ENCODE measurements at places on chromosomes 6 and 20. TPM values are rescaled to one million over a fixed set of nuclear protein-coding genes. Genes with fewer than 3 reads are reported as not detected.

- H3K4me3 ChIP-seq = no peak overlapping the region
- DNase-seq = no peak
- H3K4me1 ChIP-seq = no peaks in the 10 kb centered on the region
- no peak overlapping the region for H3K27ac ChIP-seq
- H3K27me3 ChIP-seq = no peaks in the 10 kb centered on the region
Observed at GRCh38 chr6:105170059-105170458, 9.8 kb downstream of the POPDC3 start.

- no peak for DNase-seq
- H3K27me3 ChIP-seq = no peaks in the 10 kb centered on the region
- no peaks in the 10 kb centered on the region for H3K36me3 ChIP-seq
- no peak overlapping the region for H3K27ac ChIP-seq
Observed at GRCh38 chr20:8317448-8317847, 185.4 kb downstream of the PLCB1 start.

- peak overlapping the region; percentile 13 for H3K27ac ChIP-seq
- H3K4me3 ChIP-seq = no peak overlapping the region
- no peaks in the 10 kb centered on the region for H3K27me3 ChIP-seq
- H3K4me1 ChIP-seq = no peaks in the 10 kb centered on the region
- no peak for DNase-seq
Observed at GRCh38 chr6:111753573-111753972, 119.7 kb downstream of the FYN start.

DNA sequence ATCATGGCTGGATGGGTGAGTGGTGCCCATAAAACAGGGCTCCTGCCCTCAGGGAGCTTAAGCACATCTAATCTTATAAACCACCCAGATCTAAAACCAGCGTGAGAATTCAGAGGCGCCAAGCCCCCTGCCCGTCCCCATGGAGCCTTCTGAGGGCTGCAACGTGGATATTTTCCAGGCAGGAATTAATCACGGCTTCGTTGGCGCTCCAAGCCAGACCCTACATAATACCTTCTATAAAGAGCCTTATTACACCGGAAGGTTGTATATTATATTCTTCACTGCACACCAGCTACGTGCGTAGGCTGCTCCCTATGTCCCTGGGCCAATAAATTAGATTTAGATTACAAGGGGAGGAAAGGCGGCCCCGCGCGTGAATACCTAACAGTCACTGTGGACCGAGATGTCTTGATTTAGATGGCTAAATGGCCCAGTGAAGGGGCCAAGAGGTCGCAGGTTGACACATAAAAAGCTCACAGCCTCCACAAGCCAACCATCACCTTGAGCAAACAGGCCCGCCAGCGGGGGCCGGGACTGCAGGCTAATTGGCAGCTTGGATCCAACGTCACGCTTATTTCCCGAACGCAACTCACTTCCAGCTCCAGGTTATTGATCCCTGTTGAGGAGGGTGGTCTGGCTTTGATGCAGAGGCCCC, 64.7 kb upstream of the APCDD1L start:
- H3K4me3 ChIP-seq = no peak overlapping the region
- no peaks in the 10 kb centered on the region for H3K36me3 ChIP-seq
- H3K27ac ChIP-seq = no peak overlapping the region
- H3K4me1 ChIP-seq = no peaks in the 10 kb centered on the region

DNA sequence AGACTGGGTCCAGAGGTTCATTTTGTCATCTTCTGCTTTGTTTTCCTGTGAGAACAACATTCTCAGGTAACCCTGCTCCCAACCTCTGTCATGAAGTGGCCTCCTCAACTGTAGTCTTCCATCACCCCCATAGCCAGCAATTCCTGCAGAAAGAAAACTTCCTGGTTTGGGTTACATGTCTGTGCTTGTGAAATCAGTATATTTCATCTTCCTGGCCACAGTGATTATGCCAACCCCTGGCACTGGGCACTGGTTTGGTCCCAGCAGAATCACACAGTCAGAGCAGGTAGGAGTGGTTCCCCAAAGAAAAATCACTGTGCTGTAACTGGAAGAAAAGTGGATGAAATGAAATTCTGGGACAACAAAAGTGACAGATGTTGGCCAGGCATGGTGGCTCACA, 52.5 kb downstream of the CRYBG1 start:
- H3K4me3 ChIP-seq = no peak overlapping the region
- no peak overlapping the region for H3K27ac ChIP-seq
- H3K36me3 ChIP-seq = no peaks in the 10 kb centered on the region

- H3K27ac ChIP-seq = no peak overlapping the region
- H3K27me3 ChIP-seq = no peaks in the 10 kb centered on the region
- no peak for DNase-seq
- no peaks in the 10 kb centered on the region for H3K36me3 ChIP-seq
Observed at GRCh38 chr20:51910321-51911050, 108.2 kb upstream of the SALL4 start.

GRCh38 chr20:31856516-31856915, 11.1 kb upstream of the FOXS1 start:
- peaks cover 11% of the 10 kb centered on the region for H3K4me1 ChIP-seq
- H3K36me3 ChIP-seq = no peaks in the 10 kb centered on the region
- DNase-seq = no peak
- no peak overlapping the region for H3K4me3 ChIP-seq

Gene KIZ
- 11.7 TPM for total RNA-seq

Gene SLC22A2
- total RNA-seq = not detected

Gene VWA7
- 4.2 TPM for total RNA-seq
